Left colon (tissue), 2 donors: ENCODE measurements at places on chromosomes 2 and 18. TPM values are rescaled to one million over a fixed set of nuclear protein-coding genes. Genes with fewer than 3 reads are reported as not detected.

DNA sequence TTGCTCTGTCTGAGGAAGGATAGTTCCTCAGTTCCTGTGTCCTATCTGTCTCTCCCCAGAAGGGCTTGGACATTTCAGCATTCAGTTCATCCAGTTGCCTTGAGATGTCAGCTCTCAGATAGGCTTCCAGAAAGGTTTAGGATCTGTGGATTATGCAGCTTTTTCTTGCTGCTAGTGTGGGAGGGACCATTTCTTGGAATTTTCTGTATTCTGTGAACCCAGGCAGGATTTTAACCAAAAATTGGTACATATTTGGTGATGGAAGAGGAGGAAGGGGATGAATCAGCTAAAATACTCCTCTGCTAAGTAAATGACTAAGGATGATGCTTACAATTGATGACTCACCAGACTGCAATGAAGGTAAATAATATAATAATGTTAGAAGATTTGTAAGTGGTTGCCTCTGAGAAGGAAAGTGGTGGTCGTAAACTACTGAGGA lies 58.6 kb upstream of the DOCK10 start:
- no peak for DNase-seq

The HOXD13 gene
- total RNA-seq = 0.15 TPM

The LRRC30 gene
- total RNA-seq = not detected

The GCKR gene
- not detected for total RNA-seq
